ENCODE measurements at places on chromosomes 6 and 20.

GRCh38 chr20:10745790-10746189 is 72.0 kb upstream of the JAG1 start:
- DNase-seq, result no peak

DNA sequence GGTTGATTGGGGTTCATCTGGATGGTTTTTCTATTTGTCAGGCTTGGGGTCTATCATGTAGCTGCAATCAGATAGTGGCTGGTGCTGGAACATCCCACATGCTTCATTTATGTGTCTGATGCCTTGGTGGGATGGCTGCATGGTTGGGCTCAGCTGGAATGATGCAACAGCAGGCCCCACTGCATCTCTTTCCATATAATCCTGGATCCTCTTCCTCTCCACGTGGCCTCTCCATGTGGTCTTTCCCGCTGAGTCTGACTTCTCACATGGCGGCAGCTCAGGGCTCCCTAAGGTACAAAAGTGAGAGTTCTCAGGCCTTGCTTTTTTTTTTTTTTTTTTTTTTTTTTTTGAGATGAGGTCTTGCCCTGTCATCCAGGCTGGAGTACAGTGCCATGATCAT is 65.0 kb upstream of the SUPT3H start:
- DNase-seq, result no peak

DNA sequence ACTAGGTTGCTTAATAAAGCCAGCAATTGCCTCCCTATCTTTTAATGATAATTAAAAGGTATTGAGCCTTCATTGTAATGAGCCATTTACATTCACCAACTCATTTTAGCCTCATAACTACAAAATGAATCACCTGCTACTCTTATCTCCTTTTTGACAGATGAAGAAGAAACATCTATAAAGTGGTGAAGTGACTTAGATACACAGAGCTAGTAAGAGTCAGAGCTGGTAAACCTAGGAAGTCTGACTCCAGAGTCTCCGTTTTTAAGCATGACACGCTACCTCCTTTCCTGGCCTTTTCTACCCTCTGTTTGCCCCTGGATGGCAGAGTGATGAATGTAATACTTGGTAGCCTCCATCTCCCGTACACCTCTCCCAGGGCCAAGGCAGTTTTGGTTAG is 93.5 kb downstream of the SPTLC3 start:
- no peak for DNase-seq

GRCh38 chr20:44203161-44203560 is 7.4 kb downstream of the OSER1 start:
- DNase-seq, result no peak

GRCh38 chr6:161035182-161035980 is 43.8 kb downstream of the MAP3K4 start:
- no peak for DNase-seq

DNA sequence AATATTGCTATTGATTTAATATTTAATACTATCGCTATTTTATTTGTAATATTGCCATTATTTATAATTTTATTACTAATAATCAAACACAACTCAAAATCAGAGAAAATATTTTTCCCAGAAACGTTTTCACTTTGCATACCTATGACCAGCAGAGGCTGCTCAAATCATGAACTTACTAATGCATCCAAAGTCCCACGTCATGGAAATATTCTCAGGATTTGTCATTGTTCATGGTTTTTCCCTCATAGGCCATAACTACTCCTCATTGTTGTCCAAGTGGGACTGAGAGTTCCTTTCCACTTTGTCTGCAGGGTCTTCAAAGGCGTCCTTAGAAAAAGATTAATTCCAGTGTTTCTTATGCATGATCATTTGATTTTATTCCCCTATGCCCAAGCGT is 344.8 kb downstream of the THBS2 start:
- DNase-seq, result no peak

DNA sequence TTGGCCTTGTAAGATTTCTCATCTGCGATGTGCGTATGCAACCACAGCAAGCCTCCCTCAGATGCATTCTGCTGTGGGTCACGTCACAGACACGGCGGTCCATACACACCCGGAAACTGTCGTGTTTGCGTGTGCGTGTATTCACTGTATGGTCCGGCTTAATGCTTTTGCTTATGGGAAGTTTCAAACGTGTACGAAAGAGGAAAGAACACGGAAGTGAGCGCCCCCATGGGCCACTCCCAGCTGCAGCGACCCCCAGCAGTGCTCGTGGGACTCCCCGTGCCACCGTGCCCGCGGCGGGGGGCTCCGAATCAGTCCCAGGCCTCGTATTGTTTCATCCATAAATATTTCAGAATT is 10.2 kb downstream of the DLL1 start:
- DNase-seq, result no peak

GRCh38 chr6:41470029-41470330 is 76.2 kb upstream of the FOXP4 start:
- DNase-seq, result no peak

GRCh38 chr6:7992002-7992815 is 72.0 kb downstream of the BLOC1S5 start:
- DNase-seq, result no peak

GRCh38 chr6:11785415-11785773 is 6.8 kb upstream of the ADTRP start:
- DNase-seq, result peak; percentile 8

- no peak for DNase-seq
Observed at GRCh38 chr20:36098364-36098763, 56.2 kb upstream of the EPB41L1 start.

DNA sequence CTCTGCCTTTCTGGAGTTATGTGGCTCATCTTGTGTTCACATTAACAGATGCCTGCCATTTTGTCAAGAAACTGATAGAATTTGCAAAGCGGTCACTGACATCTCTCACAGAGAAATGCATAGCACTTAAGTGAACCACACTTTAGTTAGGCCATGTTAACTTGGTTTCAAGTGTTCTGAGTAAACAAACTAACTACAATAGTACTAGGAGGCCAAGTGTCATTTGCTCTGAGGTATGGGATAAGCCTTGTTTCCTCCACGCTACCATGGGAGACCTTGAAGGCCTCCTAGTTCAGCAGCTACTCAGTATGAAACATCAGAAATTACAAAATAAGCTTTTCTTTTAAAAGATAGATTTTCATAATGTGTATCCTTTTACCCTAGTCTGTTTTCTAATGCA is 143.5 kb upstream of the MARCKS start:
- no peak for DNase-seq

All from activated CD4-positive, alpha-beta T cell treated with anti-CD3 and anti-CD28 coated beads for 4 hours (primary cell).